ENCODE measurements at places on chromosomes 1 and 21. TPM values are rescaled to one million over a fixed set of nuclear protein-coding genes. Genes with fewer than 3 reads are reported as not detected.

GRCh38 chr1:61322008-61322744, 239.8 kb downstream of the NFIA start:
- DNase-seq = no peak

DNA sequence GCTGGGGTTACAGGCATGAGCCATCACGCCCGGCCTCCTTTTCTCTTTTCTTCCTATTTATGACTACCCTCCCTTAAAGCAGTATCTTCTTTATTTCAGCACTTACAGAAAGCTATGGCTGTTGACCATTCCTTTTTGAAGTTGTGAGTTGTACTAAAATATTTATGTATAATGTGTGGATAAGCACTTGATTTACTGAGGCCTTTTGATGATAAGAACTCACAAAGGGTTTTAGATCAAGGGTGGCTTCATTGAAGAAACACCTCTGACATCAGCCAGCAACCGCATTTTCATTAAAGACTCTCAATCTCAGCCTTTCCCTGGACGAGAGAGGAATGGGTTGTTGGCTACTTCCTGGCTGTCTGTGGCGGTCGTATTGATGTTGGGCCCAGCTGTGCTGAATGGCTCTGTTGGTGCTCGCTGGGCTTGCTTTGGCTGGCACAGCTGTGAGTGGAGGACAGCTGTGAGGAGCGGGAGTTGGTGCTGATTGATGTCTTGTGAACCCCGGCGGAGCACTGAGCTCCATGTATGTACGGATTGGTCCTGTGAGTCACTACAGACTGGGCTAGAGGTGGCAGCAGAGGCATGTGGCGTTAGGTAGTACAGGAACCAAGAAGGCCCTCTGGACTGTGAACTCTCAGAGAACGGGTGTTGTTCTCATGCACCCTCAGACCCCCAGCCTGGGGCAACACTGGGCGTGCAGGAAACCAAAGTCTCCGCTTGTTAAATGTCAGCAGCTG, 208.8 kb downstream of the KIF26B start:
- peak; percentile 41 for DNase-seq

DNA sequence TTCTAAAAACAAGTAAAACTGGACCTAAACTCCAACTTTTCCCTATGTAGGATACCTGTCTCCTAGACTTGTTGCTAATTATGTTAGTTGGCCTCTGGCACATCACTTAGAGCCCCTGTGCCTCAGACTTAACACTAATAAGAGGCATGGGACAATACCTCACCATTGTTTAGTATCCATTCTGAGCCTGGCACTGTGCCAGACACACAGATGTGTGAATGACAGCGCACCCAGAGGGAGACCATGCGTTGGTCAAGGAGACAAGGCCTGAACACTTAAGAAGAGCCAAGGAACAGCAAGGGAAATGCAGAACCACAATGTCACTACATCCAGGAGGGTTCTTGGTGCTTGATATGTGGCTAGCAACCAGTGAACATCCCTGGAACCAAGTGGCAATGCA, 189.1 kb downstream of the FGGY start:
- no peak for DNase-seq

GRCh38 chr21:42238185-42238934, 19.4 kb downstream of the ABCG1 start:
- DNase-seq = no peak

- DNase-seq = no peak
Observed at GRCh38 chr1:60463786-60464185, 390.2 kb upstream of the C1orf87 start.

DNA sequence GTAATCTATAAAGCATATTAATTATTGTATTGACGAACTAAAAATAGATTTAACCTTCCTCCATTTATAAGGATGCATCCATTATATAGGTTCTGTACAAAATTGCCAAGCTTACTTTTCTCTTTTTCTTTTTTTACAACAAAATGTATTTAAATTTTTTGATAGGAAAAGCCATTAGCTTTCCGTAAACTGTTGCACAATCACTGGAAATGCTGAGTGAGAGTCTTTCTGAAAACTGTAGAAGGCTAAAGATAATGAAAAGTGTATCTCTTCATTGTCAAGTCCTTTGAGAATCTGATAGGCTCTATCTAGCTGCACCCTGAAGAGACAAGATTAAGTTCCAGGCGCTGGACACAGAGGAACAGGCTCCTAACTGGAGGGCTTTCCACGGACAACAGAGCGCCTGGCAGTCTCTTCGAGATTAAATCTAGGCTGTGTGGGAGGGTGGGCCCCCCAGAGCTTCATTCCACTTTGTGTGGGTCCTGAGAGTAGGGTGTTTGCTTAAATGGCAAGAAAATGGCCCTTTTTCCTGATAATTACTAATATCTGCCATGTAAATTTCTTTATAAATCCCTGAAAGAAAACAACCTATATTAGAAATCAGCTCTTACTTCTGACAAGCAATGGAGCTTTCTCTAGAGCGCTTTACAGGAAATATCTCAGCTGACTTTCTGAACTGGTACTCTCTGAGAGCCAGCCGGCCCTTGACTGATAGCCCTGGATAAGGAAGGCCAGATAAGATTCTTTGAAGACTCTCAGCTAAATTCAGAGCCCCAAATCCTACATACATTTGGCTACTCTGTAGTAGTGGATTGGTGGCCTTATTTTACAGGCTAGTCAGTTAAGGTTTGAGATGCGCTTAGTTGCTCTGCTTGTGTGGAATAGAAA, 108.3 kb downstream of the FMN2 start:
- DNase-seq = no peak

DNA sequence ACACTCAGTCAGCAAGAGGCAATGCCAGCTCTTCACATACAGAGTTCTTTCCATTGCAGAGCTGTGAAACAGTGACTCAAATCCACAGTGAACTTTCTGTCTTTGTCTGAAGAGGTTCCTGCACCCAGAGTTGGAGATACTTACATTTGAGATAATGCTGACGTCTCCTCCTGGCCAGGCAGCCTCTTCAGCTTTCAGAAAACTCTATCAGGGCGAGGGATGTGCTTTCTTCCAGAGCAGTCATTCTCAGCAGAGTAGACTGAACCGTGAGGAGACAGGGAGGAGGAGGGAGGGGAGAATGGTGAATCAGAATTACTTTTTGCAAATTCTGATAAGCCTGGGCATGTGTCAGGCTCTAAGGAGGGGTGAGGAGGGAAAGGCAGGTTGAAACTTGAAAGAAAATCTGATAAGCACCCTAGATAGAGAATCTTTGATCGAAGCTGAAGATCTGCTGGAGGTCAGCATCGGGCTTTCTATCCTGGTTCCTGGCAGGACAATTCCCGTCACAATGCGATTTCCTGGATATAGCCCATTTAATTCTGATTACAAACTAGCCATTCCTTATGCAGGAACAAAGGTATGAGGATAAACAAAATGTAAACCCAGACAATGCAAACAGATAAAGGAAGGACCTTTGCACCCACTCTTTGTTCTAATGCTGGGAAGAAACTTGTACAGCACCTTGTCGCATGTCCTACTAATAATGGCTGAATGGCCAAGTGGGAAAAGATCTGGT, 18.9 kb upstream of the NID1 start:
- peak; percentile 41 for DNase-seq

DNA sequence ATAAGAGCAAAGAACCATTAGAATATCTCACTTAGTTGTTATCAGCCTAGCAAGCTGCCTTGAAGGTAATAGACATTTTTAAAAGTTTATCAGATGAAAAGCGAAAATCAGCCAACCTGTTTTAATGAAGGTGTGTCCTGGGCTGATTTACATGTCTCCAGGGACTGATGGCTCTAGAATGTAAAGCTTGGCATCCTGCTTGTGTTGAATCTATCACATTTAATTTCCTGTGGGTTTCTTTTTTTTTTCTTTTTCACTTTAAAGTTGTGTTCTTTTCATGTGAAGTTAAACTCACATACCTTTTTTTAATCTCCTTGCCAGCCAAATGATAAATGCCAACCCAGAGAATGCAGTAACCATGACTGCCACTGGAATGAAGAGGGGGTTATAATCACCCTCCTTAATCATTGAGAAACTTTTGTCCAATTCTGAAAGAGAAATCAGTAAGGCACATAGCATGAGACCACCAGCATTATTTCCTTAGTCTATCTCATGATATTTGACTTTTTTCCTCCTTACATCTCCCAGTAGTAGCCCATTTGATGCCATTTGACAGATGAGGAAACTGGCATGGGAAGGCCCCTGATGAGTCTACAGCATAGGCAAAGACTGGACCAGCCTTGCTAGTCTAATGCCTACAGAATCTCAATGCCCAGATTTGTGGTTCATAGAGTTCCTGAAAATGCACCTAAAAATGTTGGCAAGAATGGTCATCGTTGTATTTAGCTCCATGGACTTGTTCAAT, 10.0 kb downstream of the SELL start:
- DNase-seq = no peak

GRCh38 chr1:156772728-156773497, 5.6 kb downstream of the PRCC start:
- no peak for DNase-seq

DNA sequence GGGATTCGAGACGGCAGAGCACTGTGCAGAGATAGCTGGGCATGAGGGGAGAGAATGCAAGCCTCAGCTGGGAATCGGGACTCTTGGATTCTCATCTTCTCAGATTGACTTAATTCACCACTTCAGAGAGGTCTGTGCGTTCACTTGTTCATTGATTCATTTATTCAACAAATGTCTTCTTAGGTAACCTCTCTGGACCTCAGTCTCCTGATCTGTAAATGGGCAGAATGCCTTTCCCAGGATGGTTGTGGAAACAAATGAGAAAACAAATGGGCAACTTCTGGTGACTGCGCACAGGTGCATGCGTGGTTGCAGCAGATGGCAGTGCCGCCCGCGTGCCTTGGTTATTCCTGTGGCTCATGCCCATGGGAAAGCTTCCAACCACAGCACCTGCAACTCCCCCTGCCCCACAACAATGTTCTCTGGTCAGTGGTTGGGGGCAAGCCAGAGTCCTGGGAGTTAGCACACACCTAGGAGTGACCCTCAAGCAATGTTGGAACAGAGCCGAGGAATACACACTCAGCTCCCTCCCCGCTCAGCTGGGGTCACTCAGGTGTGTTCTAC, 110.1 kb upstream of the RUNX3 start:
- no peak for DNase-seq

DNA sequence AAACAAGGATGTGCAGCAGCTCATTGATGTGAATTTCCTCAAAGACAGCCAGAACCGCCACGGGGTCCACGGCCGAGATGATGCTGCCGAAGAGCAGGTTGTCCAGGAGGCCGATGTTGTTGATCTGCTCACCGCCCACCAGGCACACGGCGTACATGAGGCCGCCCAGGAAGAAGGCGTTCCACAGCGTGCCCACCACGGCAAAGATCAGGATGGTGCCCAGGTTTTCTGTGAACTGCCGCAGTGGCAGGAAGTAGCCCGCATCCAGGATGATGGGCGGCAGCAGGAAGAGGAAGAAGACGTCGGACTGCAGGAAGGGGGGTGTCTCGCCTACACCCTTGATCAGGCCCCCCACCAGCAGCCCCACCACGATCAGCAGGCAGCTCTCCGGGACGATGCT, 41.1 kb downstream of the SLC9A1 start:
- no peak for DNase-seq

GRCh38 chr1:234486858-234487840, 8.2 kb upstream of the TARBP1 start:
- DNase-seq = peak; percentile 60

DNA sequence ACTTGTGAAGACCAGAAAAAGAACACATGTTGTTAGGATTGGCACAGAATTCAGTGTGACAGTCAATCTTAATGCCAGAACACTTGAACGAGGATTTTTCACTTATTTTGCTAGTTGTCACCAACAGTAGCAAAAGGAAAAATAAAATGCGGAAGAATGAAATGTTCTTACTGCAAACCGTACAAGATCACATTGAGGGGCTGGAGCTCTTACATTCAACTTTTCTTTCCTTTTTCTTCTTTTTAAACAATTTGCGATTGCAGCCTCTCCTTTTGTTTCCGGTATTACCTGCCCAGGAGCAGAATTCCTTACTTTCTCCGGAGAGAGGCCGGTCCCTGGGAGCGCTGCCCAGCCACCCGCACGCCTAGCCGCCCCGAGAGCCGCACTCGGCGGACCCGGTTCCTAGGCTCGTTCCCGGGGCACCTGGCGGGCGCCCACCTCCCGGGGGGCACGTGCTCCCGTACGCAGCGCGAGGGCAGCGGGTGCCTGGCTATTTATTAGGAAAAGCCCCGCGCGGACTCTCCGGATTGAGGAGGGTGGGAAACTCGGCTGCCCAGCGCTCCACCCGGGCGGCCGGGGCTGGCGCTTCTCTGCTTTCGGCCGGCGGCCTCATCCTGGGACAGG, 1.2 kb upstream of the CAMTA1 start:
- DNase-seq = no peak

GRCh38 chr1:168179438-168180147, 831 bp downstream of the TIPRL start:
- DNase-seq = peak; percentile 15

- DNase-seq = peak; percentile 97
Observed at GRCh38 chr1:185565302-185565701, 168.9 kb upstream of the HMCN1 start.

- DNase-seq = no peak
Observed at GRCh38 chr1:22139817-22140216, 3.1 kb downstream of the WNT4 start.

GRCh38 chr1:9294405-9294773, 1.7 kb downstream of the SPSB1 start:
- DNase-seq = peak; percentile 75

DNA sequence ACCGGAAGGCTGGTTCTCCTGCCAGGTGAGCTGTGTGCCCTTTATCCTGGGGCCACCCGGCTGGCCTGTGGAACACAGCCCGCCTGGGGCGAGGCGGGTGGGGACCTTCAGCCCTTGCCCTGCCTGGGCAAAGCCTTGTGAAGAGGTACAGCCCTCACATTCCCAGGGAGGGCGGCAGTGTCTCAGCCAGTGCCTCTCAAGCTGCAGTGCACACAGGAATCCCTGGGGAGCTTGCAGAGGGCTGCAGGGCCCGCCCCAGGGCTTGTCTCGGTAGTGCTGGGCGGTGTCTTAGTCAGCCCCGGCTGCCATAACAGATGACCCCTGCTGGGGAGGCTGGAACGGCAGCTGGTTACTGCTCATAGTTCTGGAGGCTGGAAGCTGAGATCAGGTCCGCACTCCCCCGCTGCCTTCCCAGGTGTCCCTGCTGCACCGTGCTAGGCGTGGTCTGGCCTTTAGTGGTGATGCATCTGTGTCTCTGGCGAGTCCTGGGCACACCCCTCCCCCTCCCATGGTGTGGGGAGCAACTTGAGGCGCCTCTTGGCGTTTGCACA, 12.6 kb downstream of the DFFB start:
- DNase-seq = peak; percentile 12

Gene SYPL2
- 0.26 TPM for total RNA-seq

Gene KCNJ9
- total RNA-seq = under 0.01 TPM

Gene AMPD1
- total RNA-seq = not detected

Gene RHOU
- 20.8 TPM for total RNA-seq

Gene SLAMF6
- total RNA-seq = not detected

Gene DNASE2B
- not detected for total RNA-seq

Gene LMO4
- 61.9 TPM for total RNA-seq

Gene RGS16
- total RNA-seq = 0.33 TPM

Gene MEX3A
- total RNA-seq = 1.7 TPM

Gene AMY2A
- not detected for total RNA-seq

Gene ZBTB8B
- not detected for total RNA-seq

Gene SLC22A15
- total RNA-seq = 21.0 TPM

Gene NR0B2
- total RNA-seq = not detected

Data from fibroblast of lung (primary cell).